ENCODE measurements at places on chromosomes 5 and 9. TPM values are rescaled to one million over a fixed set of nuclear protein-coding genes. Genes with fewer than 3 reads are reported as not detected.

RASA1 gene
- total RNA-seq, result 36.0 TPM

FOXD4L3 gene
- total RNA-seq, result not detected

TMEM232 gene
- 0.84 TPM for total RNA-seq

CATSPER3 gene
- 0.40 TPM for total RNA-seq

PTPRD gene
- 45.3 TPM for total RNA-seq

SLC6A18 gene
- total RNA-seq, result not detected

KCNV2 gene
- total RNA-seq, result not detected

FBN2 gene
- total RNA-seq, result 29.8 TPM
